Occipital lobe (tissue), 3 donors: ENCODE measurements at places on chromosomes 3 and 15. TPM values are rescaled to one million over a fixed set of nuclear protein-coding genes. Genes with fewer than 3 reads are reported as not detected.

DNA sequence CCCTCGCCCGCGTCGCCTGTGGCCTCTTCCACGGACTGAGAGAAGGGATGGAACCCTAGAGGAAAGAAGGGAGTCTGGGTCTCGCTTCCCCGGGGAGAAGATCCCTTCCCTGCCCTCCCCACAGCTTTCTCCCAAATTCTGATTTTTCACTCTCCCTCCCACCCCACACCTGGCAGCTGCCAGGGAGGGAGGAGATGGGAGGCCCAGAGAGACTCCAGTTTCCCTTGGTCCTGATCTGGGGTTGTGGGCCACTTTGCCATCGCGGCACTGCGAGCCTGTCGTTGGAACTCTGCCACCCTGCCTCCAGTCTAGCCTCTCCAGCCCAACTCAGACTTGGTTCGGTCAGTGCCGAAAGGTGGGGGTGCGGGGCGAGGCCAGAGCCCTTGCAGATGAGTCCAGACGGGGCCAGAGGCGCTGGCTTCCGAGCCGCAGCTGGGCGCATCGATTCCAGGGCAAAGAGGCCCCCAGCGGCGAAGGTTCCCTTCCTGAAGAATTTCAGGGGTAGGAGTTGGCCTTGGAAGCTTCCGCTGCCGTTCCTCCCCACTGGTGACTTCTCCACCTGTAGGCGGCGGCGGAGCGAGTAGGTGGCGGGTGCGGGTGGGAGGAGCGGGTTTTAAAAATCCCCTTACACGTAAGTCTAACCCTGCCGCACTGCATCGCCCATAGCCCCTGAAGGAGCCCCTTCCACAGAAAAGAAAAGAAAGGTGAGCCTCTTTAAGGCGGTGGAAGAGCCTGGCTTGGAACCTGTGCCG is 5.2 kb downstream of the WNT5A start:
- no peak for DNase-seq

DNA sequence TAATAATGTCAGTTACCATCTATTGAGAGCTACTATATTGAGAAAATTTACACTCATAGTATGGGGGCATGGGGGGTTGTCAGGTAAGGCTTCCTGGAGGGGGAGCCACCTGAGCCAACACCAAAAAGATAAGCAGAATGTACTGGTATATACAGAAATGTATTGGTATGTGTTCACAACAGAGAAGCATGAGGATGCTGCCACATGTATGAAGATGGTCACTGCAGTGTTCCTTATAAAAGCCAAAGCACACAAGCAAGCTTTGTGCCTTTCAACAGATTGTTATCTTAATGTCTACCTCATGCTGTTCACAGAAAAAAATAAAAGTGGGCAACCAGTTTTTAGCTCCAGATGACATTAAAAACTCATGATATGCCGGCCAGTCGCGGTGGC is 149.0 kb downstream of the MAGI1 start:
- DNase-seq: no peak

DNA sequence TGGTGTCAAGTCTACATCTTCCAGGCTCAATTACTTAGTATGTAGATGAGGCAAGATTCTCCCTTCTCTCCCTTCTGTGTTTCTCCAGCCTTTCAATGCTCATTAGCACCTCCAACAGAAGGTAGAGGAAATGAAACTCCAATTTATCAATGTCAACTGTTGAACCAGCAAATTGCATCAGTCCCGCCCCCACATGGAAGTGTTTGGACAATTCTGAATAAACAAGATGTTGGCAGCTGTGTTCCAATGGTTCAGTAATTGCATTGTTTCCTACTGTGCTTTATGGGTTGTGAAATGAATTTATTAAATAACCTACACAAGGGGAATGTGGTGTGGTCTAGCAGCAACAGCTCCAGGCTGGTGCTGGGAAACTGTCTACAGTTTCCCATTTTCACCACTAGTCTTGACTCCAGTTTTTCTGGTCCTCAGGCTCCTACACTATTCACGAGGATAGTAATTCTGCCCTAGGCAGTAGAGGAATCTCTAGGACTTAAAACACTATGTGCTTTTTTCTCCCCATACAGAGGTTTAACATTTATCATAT is 91.9 kb downstream of the MB21D2 start:
- no peak for DNase-seq

DNA sequence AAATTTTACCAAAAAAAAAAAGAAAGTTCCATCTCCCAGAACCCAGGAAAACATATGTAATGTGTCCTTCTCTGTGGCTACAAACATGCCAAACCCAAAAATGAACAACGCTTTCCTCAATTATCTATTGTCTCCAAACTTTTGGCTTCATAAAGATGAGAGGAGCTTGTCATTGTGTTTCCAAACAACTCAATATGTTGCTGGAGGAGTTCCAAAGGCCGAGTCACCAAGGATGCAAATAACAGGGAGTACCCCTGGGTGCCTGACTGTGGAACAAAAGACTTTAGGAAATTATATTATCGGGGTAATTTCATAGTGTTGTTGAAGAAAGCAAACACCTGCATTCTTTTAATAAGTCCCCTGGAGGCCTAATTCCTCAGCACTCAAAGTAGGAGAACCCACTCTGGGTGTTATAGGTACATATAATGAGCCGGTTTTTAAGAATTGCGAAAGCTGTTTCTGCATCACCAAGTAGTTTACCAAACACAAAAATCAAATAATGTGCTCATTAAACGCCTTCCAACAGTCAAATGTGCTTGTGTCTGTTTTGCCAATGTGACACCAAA is 206.3 kb upstream of the PRICKLE2 start:
- no peak for DNase-seq

GRCh38 chr15:40716165-40716564 is 21.2 kb downstream of the RAD51 start:
- no peak for DNase-seq

DNA sequence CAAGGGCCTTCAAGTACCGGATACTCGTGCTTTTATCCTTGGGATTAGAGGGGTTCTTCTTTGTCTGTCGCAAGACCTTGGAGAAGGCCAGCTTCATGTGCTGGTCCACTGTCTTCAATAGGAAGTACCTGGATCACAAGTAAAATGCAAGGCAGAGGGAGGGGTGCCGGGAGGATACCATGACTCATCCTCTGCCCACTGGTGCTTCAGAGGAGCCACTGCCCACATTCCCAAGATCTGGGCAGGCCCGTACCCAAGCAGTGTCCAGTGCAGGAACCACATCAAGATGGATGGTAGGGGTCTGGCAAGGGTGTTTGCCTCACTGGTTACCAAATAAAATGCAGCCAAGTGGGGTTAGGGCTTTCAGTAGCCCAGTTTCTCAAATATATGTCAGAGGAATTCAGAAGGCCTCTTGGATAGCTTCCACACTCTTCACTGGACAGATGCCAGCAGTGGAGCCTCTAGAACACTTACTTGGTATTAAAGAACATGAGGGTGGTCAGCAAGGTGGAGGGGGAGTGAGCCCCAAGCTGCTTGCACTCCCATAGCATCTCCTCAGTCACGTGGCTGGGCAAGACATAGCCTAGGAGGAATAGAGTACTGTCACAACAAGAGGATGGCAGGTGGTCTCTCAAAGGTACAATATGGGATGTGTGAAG is 3.6 kb upstream of the IMPDH2 start:
- DNase-seq: no peak

GRCh38 chr3:45060165-45060892 is 34.2 kb downstream of the CLEC3B start:
- no peak for DNase-seq

- no peak for DNase-seq
These were observed 127.9 kb downstream of the GADL1 start for GRCh38 chr3:30766522-30766921.

DNA sequence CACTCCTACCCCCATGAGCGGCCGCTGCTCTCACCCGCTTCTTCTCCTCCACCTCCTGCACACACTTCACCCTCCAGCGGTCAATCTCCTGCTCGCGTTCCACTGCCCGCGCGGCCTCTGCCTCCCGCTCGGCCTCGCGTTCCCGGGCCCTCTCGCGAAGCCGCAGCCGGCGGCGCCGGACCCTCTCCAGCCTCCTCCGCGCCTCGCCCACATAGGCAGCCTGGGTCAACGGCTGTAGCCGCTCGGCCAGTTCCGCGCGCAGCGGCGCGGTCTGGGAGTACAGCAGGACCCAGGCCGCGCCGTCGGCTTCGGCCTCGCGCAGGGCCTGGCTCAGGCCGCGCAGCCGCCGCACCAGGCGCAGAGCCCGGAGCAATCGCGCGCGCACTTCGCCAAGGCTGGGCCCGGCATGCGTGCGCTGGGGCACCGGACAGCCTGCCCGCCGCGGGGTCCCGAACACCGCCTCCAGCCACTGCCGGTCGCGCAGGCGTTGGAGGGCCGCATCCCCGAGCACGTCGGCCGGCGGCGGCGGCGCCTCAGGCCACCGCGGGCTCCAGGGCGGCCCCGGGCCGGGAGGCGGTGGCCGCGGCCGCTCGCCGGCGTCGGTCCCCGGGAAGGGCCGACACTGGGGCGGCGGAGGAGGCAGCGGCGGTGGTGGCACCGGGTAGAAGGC is 595 bp downstream of the PDCD7 start:
- peak; percentile 9 for DNase-seq

DNA sequence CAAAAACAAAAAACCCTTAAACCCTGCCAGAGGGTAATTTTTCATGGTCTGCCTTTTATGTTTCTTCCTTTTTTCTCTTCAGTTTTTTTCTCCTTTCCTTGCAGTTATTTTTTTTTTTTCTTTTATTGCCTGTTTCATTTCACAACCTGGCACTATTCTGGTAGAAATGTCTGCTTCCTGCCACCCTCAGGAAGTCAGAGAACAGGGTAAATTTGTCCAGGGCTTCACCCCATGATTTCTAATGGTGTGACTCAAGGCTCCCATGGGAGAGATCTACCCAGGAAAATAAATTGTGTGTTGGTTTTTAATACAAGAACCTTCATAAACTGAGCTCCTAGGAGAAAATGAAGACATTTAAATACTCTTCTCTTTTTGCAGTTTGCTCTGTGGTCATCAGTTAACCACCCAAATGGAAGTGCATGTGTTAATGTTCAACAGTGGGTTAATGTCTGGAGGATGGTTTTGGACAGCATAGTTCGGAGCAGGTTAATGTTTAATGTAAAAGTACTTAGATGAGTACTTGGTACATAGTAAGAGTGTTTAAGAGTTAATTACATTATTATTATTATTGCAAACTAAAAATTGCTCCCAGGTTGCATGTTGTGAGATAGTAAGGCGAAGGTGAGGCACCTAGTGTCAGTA is 45.9 kb downstream of the CGNL1 start:
- no peak for DNase-seq

DNA sequence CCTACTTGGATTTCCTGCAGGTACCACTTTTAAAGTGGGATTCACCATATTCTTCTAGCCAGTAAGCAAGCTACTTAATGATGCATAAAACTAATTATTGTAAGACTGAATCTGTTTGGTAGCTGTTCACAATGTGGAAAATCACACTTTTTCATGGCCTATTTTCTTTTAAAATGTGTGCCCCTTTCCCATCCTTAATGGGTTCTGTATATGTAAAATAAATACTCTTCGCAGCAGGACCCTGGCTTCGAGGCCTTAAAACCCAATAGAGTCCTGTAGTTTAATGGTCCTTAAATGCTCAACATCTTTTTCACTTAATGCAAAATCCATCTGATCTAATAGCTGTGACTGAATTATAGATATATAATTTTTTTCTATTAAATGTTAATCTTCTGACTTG is 111.0 kb downstream of the UACA start:
- no peak for DNase-seq

MAGEL2 gene
- total RNA-seq: 1.7 TPM

ARGFX gene
- not detected for total RNA-seq

CPLX3 gene
- total RNA-seq: 1.6 TPM

SLC9A9 gene
- total RNA-seq: 7.3 TPM
